ENCODE measurements at places on chromosomes 3 and 15.
A peak's percentile ranks its signal among the peaks of the same experiment; 100 is the strongest.

DNA sequence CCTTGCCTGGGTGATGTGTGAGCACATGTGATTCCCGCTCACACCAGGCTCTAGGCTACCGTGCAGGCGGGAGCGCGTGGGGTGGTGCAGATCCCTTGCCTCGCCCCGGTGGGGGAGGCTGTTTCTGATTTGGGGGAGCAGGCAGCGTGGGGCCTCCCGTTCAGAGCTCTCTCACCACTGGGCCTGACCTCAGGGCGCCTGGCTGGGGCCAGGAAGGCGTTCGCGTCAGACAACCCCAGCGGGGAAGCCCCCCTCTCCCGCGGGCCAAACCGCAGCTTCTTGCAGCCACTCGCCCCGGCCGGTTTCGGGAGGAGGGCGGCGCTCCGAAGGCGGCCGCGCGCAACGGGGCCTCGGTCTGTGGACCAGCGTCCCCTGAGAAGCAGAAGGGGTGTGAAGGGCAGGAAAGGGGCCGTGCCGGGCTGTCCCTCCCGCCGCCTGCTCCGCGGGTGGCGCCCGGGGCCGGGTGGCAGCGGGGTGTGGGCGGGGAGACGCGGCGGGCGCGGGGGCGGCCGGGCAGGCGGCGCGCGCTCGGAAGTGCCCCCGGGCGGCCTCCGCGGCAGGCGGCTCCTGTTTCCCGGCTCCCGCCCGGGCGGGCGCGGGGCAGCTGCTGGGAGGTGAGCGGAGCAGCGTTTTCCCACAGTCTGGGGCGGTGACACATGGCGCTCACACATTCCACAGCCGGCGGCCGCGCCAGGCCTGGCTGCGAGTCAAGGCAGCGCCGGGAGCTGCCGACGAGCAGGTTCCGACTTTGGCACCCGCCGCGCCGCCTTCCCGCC is 65.1 kb upstream of the HES1 start:
- DNase-seq, result peak; percentile 87

DNA sequence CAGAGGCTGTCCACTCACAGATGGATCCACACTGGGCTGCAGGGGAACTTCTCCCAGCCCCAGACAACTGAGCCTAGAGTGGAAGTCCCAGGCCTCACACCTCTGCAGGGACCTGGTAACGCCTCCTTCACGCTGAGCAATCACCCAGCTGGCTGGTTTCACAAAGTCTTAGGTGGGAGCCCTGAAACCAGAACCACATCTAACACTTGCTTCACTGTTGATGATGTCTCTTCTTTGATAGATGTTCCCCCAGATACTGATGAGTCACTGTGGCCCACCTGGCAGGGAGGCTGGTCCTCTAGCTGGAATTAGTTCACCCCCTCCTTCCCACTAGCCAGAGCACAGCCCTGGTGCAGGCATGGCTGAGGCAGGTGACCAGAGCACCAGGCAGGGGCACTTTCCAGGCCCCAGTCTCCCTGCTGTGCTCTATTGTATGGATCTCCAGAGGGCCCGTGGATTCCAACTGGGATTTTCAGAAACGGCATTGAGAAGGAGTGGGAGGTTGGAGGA is 33.5 kb downstream of the MYL3 start:
- no peak for DNase-seq

DNA sequence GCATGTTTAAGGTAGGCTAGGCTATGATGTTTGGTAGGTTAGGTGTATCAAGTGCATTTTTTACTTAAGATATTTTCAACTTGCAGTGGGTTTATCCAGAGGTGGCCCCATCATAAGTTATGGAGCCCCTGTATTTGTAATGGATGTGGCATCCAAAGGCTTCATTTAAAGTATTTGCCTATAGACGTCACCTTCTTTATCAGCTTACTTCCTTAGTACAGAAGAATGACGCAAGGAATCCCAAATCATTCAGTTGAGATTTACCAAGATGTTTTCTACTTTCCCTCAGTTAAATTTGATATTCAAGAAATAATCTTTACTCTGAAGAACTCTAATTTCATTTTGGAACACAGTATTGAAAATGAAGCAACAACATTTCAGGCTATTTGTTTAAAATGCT is 201.3 kb downstream of the TBL1XR1 start:
- DNase-seq, result no peak

- no peak for DNase-seq
Observed at GRCh38 chr3:123629747-123630047, 44.8 kb upstream of the HACD2 start.

- DNase-seq, result no peak
Observed at GRCh38 chr3:47473391-47473790, 2.4 kb downstream of the SCAP start.

GRCh38 chr3:60839246-60839645 is 412.0 kb downstream of the FHIT start:
- no peak for DNase-seq

DNA sequence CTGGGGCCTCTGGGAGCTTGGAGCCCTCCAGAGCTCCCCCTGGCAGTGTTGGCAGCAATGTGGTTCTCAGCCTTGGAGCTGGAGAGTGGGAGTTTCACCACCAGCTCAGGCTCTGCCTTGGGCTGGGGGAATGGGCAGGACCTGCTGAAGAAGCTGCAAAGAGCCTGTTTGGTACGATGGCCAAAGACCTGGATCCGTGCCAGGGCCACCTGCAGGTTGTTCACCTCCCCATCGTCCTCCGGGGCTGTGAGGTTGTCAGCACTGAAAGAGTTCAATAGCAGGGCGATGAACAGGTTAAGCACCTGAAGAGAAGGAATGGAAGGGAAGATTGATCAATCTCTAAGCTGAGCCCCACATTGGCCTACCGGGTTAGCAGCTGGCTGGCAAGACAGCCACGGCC is 77.3 kb upstream of the SCN5A start:
- no peak for DNase-seq

GRCh38 chr3:100647657-100648056 is 38.3 kb downstream of the ADGRG7 start:
- DNase-seq, result no peak

DNA sequence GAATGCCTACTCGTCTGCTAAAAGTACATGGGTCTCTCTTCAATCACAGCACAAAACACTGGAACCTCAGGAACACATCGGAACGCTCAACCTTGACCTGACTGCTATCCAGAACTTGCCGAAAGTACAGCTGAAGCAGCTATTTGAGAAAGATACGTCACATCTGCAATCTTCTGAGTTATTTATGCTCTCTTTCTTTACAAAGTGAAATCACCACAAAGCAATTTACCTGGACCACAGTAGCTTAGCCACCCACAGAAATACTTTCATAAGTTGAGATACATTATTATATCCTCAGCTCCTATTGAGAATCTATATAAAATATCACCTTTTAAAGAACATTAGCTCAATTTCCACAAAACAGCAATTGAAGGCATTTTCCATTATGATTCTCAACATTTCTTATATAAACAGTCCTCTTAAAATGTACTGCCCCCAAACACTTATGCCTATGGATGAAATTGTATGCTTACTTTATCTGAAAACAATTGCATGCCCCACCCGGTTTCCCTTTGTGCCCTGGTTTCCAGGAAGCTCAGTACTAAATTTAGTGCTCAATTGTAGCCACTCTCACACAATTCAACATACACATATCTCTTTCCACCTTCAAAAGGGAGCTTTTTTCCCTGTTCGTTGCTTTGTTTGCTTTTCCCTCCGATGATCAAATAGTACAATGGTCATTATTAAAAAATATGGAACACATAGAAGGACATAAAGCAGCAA is 31.8 kb downstream of the HEG1 start:
- no peak for DNase-seq

DNA sequence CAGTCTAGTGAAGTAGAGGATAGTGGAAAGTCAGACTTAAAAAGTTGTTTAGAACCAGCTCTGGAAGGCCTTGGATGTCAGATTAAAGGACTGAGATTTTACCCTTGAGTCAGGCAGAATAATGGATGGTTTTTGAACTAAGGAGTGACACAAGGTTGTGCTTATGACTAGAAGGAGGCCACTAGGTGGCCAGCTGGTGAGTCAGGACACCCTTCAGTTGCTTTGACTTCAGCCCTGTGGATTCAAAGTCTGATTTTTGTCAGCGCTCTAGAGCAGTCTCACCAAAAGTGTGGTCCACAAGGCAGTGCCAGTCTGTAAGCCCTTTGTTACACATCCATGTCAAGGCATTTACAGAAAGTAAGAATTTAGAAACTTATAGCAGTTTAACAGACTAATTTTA is 3.8 kb upstream of the GABPB1 start:
- peak; percentile 22 for DNase-seq

Measured in GDM1 (cell line).